Activated CD4-positive, alpha-beta T cell treated with anti-CD3 and anti-CD28 coated beads, Interleukin-2, amount 10 ng/mL, durations not matched to agents 24 days and 14 days (primary cell): ENCODE measurements at places on chromosomes 2 and 18. TPM values are rescaled to one million over a fixed set of nuclear protein-coding genes. Genes with fewer than 3 reads are reported as not detected.

The CD302 gene
- total RNA-seq = 0.54 and 0.72 TPM in 2 replicates

The HOXD3 gene
- not detected in 2 replicates for total RNA-seq

The GATA6 gene
- not detected in 2 replicates for total RNA-seq

The TPO gene
- not detected in 2 replicates for total RNA-seq

- DNase-seq = no peak
Measured at GRCh38 chr2:205369813-205370212, 312.5 kb upstream of the NRP2 start.

DNA sequence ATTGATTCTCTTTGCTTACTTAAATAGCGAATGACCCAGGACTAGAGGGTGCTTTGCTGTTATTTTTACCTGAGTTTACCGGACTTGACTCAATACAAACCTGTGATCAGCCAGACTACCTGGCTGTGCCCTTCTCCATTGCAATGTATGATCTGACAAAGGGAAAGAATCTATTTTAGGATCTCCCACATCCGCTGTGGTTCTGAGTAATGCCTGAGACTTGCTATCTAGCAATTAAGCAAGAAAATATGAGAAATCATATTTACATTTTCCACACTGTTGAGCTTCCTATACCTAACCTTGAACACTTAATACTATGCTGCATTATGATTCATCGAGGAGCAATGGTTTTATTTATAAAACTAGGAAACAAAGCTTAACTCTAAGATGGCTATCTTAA is 215.2 kb downstream of the RAD51AP2 start:
- DNase-seq = no peak

DNA sequence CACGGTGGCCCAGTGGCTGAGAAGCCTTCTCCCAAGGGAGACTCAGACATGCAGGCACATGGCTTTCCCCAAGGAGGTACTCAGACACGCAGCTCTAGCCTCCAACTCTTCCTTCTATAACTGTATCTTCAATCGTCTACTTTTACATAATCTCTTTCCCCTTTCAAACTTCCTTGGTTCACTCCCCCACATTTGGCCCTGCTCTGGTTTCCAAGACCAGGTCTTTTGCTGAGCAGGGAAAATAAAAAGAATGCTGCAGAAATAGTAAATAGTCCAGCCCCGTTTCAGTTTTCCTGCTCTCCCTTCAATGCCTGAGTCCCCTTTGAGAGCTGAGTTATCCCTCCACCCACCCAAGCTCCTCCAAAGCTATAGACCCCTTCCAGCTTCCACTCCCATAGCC is 635.0 kb downstream of the ARHGAP15 start:
- DNase-seq = no peak

GRCh38 chr2:54424555-54425163 is 31.5 kb upstream of the SPTBN1 start:
- DNase-seq = no peak

- no peak for DNase-seq
Measured at GRCh38 chr2:101972621-101973434, 18.9 kb upstream of the IL1R2 start.

GRCh38 chr2:60118917-60119316 is 434.5 kb downstream of the BCL11A start:
- DNase-seq = no peak
